Fibroblast of skin of right biceps (primary cell): ENCODE measurements at places on chromosomes 12 and 14.
A peak's percentile ranks its signal among the peaks of the same experiment; 100 is the strongest.

- no peak for DNase-seq
Observed at GRCh38 chr12:109670731-109671130, 42.9 kb upstream of the FAM222A start.

- no peak for DNase-seq
Observed at GRCh38 chr12:54870617-54871016, 16.3 kb downstream of the MUCL1 start.

- DNase-seq = no peak
Observed at GRCh38 chr12:104976703-104977102, 9.4 kb upstream of the NOPCHAP1 start.

DNA sequence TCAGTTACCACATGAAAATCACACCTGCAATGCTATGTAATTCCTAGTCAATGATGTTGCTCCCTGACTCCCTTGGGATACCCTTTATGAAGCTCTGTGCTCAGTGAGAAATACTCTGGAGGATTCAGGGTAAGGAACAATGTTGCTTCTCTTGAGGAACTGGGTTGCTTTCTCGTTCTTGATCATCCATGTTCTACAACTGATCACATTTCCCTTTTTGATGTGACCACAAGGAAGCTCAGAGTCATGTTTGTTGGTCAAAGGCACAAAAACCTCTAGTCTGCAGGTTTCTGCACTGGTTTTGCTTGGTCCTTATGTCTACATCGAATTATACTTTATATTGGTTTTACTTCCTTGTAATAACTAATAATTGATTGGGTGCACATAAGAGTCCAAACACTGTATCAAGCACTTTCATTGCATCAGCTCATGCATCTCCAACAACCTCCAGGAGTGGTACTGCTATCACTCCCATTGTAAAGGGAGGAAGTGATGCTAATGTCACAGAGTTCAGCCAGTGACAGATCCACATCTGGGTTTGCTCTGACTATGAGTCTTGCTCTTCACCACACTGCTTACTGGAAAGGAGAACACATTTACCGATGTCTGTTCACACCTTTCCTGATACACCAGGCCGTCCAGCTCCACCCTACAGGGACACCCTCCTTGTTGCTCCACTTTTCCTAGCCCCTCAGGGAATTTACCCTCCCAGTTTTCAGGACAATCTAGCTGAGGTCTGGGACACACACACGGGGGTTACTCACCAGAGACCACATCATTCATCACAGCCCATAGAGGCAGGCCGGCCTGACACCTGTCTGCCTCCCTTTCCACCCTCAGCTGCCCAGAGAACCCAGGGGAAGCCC, 41.0 kb downstream of the CMKLR1 start:
- DNase-seq = no peak

DNA sequence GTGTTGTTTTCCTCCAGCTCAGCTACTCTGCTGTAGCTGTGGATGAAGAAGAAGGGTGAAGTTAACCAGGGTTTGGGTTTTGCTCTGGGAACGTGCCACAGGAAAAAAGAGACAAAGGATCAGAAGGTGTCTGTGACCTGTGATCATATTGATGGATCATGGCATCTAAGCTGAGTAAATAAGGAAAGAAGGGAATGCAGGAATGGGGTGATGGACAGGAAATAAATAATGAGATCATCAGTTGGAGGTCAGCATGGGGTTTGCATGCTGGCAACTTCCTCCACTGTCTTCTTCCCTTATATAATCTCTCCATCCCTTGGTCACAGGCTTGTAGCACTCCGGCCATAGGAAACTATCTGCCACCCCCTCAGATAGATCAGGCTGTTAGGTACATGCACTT, 430.3 kb upstream of the PDE3A start:
- DNase-seq = no peak

GRCh38 chr12:105783983-105784947, 354.5 kb downstream of the NUAK1 start:
- DNase-seq = peak; percentile 20

DNA sequence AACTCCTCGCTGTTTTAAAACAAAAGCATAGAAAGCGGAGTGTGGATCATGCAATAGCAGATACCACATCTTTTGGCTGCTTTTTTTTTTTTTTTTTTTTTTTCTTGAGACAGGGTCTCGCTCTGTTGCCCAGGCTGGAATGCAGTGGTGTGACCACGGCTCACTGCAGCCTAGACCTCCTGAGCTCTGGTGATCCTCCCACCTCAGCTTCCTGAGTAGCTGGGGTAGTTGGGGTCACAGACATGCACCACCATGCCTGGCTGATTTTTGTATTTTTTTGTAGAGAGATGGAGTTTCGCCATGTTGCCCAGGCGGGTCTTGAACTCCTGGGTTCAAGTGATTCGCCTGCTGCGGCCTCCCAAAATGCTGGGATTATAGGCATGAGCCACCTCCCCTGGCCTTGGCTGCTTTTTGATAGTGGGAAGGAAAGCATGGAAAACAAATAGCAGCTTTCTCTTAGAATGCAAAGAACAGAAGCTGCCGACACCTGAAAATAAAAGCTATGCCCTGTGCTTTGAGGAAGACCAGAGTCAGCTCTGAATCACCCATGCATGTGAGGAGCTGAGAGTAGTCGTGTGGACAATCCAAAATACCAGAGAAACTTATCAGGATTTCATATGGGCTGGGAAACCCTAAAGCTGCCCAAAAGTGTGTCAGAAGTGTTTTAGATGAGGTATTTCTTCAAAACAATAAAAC, 3.6 kb upstream of the ELK3 start:
- DNase-seq = peak; percentile 44

DNA sequence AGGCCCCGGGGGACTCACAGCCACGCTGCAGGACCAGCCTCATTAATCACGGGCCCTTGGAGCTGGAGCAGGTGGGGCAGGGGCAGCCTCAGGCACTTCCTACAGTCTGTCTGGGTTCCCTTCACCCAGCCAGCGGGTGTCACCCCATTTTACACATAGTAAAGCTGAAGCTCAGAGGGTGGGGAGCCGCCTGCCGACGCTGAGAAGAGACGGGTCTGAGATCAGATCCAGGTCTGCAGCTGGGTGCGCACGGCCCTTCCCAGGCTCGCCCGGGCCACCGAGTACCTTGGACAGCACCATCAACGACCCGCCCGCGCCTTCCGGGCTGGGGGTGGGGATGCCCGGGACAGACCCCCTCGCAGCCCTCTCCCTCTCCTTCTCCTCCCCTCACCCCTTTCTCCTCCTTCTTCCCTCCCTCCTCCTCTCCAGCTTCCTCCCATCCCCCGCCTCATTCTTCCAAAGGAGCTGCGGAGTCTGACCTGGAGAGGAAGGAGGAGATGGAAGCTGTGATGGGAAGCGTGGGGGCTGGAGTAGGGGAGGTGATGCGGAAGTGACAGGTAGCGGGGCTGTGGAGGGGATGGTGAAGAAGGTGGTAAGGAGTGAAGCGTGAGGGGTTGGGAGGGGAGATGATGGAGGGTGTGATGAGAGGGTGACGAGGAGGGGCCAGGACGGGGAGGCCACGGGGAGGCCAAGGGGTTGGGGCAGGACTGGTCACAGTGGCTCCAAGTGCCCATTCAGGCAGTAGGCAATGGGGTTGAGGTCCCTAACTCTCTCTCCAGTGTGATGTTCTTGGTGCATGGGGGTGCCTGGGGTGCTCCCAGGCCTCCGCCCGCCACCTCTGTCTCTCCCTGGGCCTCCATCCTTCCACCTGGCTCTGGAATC, 8.8 kb downstream of the DTX1 start:
- no peak for DNase-seq

GRCh38 chr12:31220633-31221550, 105.1 kb downstream of the SINHCAF start:
- no peak for DNase-seq

- DNase-seq = no peak
Observed at GRCh38 chr14:89807892-89808291, 146.6 kb downstream of the EFCAB11 start.

DNA sequence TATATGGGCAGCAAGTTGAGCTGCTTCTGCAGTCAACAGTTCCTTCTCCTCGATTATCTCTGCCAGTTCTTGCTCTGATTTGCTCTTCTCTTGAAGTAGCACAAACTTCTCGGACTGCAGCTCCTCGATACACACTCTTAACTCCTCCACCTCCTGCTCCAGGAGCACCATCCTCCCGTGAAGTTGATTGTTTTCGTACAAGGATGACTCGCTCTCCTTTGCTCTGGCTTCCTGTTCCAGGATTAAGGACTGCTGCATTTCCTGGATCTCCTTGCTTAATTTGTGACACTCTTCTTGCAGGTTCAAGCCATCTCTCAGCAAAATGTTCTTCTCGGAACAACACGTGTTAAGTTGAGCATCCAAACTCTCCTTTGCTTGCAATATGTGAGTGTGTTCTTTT, 56.2 kb upstream of the VPS33A start:
- DNase-seq = peak; percentile 30

DNA sequence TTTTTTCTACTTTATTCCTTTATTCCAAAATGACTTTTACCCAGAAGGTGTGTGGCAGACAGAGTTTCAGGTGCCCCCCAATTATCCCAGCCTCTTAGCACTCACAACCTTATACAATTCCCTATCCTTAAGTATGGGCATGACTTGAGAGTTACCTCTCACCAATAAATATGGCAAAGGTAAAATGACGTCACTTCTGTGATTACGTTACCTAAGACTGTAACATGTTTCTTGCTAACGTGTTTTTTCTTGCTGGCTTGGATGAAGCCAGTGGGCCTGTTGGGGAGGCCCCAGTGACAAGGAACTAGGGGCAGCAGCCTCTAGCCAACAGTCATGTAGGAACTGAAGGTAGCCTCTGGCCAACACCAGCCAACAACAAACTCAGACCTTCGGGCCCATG, 13.3 kb upstream of the TUNAR start:
- no peak for DNase-seq

GRCh38 chr12:74725154-74725553, 187.5 kb downstream of the ATXN7L3B start:
- DNase-seq = peak; percentile 67

- peak; percentile 43 for DNase-seq
Observed at GRCh38 chr14:38469156-38469555, 213.3 kb upstream of the CLEC14A start.

- DNase-seq = peak; percentile 43
Observed at GRCh38 chr12:76030341-76031080, 1.1 kb downstream of the PHLDA1 start.

GRCh38 chr12:124581307-124582107, 14.1 kb upstream of the NCOR2 start:
- DNase-seq = peak; percentile 67

- no peak for DNase-seq
Observed at GRCh38 chr12:24424889-24425600, 475.6 kb upstream of the SOX5 start.

DNA sequence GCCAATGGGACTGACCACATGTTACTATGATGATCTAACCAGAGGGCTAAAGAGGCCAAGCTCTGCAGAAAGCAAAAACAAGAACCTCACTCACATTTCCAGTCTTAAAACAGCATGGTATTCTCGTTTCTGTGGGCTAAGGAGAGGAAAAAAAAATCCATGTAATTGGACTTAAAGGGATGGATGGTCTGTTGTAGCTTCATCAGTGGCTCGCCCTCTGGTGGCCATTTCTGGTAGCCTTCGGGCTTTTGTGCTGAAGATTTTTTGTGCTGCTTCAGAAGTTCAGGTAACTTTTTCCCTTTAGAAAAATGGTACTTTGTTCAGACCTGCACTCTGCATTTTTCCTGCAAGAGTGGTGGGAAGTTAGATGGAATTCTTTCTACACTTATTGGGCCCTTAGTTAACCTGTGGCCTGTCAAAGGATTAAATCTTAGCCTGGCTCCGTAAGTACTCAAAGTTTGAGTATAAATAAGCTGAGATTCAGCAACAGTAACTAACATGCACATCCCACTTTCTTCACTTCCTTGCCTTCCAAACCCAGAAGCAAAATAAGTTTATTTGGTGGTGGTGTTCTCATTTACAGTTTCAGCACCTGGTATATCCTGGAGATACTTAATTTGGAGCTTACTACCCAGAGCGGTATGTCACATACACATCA, 22.3 kb downstream of the DCAF4 start:
- DNase-seq = peak; percentile 64
